ENCODE measurements at places on chromosomes 5 and 9. TPM values are rescaled to one million over a fixed set of nuclear protein-coding genes. Genes with fewer than 3 reads are reported as not detected.
A peak's percentile ranks its signal among the peaks of the same experiment; 100 is the strongest.

- DNase-seq: no peak
- no peaks in the 10 kb centered on the region for H3K4me1 ChIP-seq
- H3K27ac ChIP-seq: no peak overlapping the region
- H3K27me3 ChIP-seq: no peaks in the 10 kb centered on the region
Measured at GRCh38 chr5:75660678-75661465, 49.6 kb downstream of the ANKDD1B start.

DNA sequence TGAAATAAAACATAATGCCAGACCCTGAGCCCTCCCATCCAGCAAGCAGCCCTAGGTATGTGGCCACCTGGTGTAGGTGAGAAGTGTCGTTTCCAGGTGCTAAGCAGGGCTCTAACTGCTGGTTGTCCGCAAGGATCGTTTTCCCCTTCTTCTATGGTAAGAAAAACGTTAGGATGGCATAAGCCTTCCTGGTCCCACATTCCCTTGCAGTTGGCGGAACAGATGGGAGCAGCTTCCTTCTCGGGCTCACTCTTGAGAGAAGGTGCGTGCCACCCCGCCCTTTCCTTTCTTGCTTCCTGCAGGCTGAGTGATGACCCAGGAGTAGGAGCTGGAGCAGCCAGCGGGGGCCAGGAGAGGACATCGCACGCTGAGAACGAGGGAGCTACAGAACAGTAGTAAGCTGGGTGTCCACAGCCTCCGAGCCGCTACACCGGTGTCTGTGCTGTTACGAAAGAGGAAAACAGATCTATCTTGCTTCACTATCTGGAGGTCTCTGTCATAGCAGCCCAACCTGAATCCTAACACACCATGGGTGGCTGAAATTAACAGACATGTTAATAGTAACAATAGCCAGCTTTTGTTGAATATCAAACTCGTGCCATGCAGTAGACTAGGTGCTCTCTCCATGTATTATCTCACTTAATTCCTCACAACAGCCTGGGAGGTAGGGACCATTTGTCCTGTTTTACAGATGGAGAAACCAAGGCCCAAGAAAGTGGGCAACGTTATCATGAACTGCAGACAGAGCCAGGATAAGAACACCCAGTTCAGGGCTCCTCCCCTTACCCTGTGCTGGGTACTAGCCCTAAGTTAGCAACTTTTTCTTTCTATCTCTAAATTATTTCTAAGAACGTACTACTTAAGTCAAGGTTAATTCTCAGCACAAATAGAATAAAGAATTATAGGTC lies 139.8 kb downstream of the COL23A1 start:
- no peak overlapping the region for H3K4me3 ChIP-seq
- H3K27me3 ChIP-seq: peaks cover 9% of the 10 kb centered on the region
- H3K27ac ChIP-seq: no peak overlapping the region
- DNase-seq: no peak
- H3K36me3 ChIP-seq: no peaks in the 10 kb centered on the region

GRCh38 chr5:180779985-180780610 lies 22.5 kb downstream of the MGAT1 start:
- no peak for DNase-seq
- H3K36me3 ChIP-seq: no peaks in the 10 kb centered on the region
- H3K27me3 ChIP-seq: peaks cover 3% of the 10 kb centered on the region

GRCh38 chr9:89740722-89741121 lies 135.9 kb downstream of the GADD45G start:
- no peaks in the 10 kb centered on the region for H3K27me3 ChIP-seq
- peak overlapping the region; percentile 80 for H3K27ac ChIP-seq
- H3K4me1 ChIP-seq: peaks cover 62% of the 10 kb centered on the region
- H3K36me3 ChIP-seq: no peaks in the 10 kb centered on the region
- DNase-seq: peak; percentile 70

GRCh38 chr9:88216126-88216995 lies 78.1 kb upstream of the SPATA31C2 start:
- H3K4me3 ChIP-seq: no peak overlapping the region
- H3K27ac ChIP-seq: no peak overlapping the region
- no peaks in the 10 kb centered on the region for H3K4me1 ChIP-seq
- no peaks in the 10 kb centered on the region for H3K36me3 ChIP-seq
- no peak for DNase-seq

DNA sequence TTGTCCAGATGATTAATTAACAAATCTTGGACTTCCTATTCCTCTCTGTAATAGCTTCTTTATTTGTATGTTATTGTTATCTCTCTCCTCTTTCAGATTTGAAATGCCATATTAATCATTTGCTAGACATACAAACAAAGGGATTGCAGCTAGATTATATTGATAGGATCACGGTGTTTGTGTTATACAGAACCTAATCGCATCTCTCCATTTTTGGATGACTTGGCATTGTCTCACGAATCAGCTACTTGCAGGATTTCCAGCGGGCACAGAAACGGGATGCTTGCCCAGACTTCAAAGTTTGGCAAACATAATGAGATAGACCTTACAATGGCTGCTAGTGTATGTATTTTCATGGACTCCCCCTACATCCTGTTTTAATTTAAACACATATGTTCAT lies 368.1 kb downstream of the TLE4 start:
- no peak overlapping the region for H3K27ac ChIP-seq
- no peaks in the 10 kb centered on the region for H3K36me3 ChIP-seq
- H3K4me3 ChIP-seq: no peak overlapping the region
- H3K4me1 ChIP-seq: no peaks in the 10 kb centered on the region
- no peak for DNase-seq

GRCh38 chr5:132063090-132063911 lies 2.8 kb downstream of the IL3 start:
- H3K4me3 ChIP-seq: no peak overlapping the region
- DNase-seq: peak; percentile 90
- H3K36me3 ChIP-seq: no peaks in the 10 kb centered on the region
- no peaks in the 10 kb centered on the region for H3K27me3 ChIP-seq
- H3K27ac ChIP-seq: no peak overlapping the region
- H3K4me1 ChIP-seq: peaks cover 28% of the 10 kb centered on the region

DNA sequence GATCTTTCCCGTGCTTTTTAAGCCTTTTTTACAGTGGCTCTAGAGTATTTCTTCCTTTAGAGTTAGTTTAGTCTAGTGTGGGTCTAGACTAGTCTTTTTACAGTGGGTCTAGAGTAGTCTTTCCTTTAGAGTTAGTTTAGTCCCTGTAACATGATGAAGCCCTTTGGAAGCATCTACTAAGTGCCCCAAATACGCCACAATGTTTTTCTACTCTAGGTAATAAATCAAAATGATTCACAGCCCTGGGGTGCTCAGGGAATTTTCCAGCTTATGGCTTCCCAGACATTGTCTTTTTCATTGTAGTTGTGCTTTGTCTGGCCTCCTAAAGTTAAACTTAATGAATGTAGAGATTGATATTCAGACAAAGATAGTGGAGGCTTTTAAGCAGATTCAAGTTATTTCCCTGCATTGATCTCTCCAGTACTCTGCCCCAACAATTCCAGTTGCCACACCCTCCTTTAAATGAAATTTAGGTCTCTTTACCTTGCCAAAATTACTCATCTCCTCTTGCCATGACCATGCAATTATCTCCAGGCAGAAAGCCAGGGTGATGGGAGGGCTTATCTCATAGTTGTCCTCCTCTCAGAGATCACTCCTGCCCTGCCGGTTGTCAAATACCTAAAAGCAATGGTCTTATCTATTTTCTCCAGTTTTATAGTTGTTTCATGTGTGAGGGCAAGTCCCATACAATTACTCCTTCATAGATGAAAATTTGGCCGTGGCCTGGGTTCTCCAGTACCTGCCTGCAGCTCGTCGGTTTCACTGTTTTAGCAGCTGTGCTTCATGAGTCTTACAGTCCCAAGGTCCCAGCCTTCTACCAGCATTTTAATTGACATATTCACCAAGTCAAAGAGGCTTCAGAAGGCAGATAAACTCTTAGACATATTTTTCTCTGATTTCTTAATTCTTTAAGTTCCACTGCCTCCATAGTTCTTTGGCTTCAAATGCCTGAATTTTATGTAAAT lies 794.0 kb upstream of the COX7C start:
- no peak for DNase-seq
- H3K27me3 ChIP-seq: no peaks in the 10 kb centered on the region
- no peaks in the 10 kb centered on the region for H3K36me3 ChIP-seq
- H3K27ac ChIP-seq: no peak overlapping the region

Gene LRRC19
- total RNA-seq: not detected

Gene TMEFF1
- total RNA-seq: 0.27 TPM

Gene OTP
- total RNA-seq: not detected

Measured in activated CD4-positive, alpha-beta T cell treated with anti-CD3 and anti-CD28 coated beads for 36 hours (primary cell).